Stimulated activated CD4-positive, alpha-beta T cell treated with anti-CD3 and anti-CD28 coated beads, TNF-alpha, amount 100 ng/mL, for 24 hours (primary cell): ENCODE measurements at places on chromosomes 7 and 10.

GRCh38 chr7:30918676-30919075 lies 7.0 kb downstream of the AQP1 start:
- DNase-seq = no peak

GRCh38 chr7:90433221-90433620 lies 30.0 kb downstream of the CLDN12 start:
- DNase-seq = no peak

DNA sequence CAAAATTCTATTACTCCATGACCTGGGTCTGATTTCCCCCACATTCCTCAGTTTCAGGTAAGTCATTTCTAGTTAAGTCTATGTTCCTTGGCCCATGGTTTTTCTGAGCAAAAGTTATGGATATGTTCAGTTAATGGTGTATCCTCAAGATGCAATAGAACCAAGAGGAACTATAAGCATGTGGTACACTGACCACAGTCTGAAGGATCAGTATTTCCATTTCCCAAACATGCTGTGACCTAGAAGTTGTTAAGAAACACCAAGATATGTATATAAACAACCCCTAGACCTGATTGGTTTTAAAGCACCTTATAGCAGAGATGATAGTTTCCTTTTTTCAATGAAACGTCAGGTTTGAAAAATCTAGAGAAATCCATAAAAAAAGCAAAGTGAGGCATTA lies 94.2 kb upstream of the ABCB5 start:
- no peak for DNase-seq

- no peak for DNase-seq
These were observed 17.5 kb downstream of the AHR start for GRCh38 chr7:17315974-17316373.

- DNase-seq = no peak
These were observed 111.5 kb downstream of the ELAPOR2 start for GRCh38 chr7:86947929-86948328.

DNA sequence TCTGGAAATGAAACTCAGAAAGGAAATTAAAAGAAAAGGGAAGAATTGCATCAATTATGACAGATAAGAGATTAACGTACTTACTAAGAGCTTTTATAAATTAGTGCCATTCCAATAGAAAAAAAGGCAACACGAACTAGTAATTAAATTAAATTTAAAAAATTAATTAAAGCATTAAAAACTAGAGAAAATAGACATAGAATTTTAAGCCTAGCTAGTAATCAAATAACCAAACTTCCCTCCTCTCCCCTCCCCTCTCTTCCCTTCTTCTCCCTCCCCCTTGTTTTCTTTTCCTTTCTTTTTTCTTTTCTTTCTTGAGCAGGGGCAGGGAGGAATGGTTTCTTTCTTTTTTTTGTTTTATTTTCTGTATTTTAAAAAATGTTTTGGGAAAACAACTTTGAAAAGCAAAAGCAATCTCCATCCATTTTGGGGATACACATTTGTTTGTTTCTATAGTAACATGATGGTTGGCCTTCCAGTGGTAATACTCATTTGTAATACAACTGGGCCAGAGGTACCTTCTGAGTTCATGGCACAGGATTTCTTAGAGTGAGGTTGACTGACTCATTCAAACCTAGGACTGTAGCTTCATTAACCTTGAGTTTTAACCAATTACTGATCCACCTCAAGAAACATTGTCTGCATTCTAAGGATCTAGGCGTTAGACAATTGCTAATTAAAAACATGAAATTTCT lies 132.6 kb downstream of the ST7 start:
- no peak for DNase-seq

DNA sequence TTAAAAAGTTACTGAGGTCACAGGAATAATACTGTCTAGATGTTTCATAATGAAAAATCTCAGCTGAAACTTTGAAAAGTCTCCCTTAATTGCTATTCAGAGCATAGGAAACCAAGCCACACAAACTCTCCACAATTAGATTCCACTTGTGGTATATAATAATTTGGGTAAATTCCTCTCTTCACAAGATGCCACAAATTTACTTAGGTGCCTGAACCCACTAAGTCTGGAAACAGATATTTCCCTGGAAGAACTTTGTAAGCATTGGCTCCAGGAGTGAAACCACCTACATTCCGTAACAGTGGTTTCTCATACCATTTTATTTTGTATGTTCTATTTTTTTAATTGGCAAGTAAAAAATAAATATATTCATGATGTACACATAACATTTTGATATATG lies 493.4 kb downstream of the SEMA3D start:
- DNase-seq = no peak

DNA sequence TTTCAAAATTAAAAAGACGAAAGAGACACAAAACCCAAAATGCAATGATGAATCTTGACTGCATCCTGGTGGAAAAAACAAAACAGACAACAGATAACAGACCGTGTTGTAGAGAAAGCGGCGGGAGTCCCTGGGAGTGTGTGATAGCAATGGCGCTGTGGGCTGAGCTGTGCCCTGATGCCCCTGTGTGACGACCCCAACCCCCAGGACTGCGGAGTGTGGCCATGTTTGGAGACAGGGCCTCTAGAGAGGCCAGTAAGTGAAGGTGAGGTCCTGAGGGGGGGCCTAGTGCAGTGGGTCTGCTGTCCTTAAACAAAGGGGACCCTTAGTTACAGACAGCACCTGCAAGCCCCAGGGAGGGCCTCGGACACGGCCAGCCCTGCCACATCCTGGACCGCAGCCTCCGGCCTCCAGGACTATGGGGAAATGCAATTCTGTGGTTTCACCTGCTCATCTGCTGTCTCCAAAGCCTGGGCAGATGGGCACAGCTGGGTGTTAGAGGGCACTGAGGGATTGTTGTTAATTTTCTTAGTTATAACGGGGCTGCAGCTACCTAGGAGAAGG lies 277.7 kb downstream of the DNAJB6 start:
- no peak for DNase-seq

DNA sequence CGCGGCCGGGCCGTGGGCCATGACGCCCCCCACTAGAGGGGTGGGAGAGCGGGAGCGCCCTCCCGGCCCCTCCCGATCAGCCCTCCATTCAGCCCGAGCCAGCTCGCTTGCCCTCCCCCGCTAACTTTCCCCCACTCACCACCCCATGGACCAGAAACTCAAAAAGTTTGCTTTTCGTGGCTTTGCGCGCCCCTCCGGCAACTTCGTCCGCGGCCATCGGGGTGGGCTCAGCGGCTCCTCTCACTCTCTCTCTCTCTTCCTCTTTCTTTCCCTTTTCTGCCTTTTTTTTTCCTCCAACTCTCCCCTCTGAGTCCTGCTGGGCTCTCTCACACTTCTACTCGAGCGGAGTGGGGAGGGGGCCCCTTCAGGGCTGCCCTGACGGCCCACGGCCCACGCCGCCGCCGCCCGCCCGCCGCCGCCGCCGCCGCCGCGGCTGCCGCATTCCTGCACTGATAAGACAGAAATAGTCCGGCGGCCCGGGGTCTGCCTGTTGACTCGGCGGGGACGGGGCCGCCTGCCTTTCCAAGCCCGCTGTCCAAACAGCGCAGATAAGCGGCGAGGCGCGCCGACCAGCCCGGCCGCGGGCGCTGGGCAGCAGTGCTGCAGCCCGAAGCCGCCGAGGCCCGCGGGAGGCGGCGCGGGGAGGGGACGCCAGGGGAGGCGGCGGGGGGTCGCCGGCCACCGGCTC lies at the start of gene SMARCD3:
Gene SMARCD3 (minus strand): TSS at position 349 of the 688 bp plus-strand sequence. CDS start 132 bp downstream, at position 217.
- no peak for DNase-seq

DNA sequence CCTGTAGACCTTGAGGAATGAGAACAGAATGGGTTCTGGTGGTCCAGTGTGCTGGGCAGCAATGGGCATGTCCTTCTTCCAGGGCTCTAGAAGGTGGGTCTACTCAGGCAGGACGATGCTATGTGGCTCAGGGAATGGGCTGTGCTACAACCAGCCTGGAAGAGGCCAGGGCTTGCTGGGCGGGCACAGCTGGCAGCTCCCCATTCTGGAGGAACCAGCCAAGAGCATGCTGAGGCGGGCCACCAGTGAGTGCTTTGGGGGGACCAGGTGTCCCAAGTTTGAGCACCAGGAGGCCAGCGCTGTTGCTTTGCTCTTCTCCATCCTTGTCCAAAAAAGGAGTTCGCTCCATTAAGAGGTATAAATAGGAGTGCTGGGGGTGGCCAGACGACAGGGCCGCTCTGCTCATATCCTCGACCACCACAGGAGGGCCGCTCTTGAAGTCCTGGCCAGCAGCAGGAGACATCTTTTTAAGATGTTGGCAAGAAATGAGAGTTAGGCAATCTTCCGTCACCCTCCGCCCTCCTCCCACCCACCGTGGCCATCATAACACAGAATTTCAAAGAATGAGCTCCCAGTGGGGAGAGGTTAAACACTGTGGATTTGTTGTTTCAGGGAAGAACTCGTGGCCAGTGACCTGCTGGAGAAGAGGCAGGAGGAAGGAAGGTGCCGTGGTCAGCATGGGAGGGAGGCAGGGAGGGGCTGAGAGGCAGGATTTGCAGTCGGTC lies 141.3 kb downstream of the GRK5 start:
- DNase-seq = no peak

- no peak for DNase-seq
These were observed 6.8 kb upstream of the GPR15LG start for GRCh38 chr10:84166620-84167288.

- no peak for DNase-seq
These were observed 52.3 kb upstream of the SLC35B4 start for GRCh38 chr7:134368851-134369544.

DNA sequence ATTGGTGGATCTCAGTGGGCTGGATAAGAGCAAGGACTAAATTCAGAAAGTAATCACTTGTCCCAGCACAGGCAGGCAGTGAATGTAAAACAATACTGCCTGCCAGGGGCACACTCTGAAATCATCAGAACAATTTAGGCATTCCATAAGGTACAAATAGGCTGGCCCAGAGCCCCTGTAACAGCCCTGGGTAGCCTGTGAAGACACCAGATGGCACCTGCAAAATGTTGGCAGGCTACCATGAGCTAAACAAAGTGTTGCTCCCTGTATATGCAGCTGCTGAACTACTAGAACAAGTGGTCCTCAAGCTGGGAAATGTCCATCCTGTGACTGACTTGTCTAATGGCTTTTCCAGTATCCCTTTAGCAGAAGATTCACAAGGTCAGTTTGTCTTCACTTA lies 3.0 kb upstream of the PRSS37 start:
- no peak for DNase-seq

DNA sequence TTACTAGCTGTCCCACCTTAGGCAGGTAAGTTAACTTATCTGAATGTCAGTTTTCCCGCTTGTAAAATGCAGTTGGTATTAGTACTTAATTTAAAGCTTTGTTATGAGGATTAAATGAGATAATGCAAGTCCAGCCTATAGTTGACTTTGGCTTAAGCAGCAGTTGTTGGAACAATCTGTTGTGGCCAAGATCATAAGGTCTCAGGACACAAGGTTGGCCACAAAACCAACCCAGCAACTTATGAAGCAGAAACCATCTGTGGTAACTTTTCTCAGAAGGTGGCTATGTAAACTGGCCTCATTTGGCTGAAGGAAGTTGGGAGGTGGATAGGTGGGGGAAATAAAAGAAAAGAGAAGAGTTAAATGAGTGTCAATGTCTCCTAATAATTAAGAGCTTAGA lies 29.4 kb downstream of the ENTPD1 start:
- DNase-seq = no peak

DNA sequence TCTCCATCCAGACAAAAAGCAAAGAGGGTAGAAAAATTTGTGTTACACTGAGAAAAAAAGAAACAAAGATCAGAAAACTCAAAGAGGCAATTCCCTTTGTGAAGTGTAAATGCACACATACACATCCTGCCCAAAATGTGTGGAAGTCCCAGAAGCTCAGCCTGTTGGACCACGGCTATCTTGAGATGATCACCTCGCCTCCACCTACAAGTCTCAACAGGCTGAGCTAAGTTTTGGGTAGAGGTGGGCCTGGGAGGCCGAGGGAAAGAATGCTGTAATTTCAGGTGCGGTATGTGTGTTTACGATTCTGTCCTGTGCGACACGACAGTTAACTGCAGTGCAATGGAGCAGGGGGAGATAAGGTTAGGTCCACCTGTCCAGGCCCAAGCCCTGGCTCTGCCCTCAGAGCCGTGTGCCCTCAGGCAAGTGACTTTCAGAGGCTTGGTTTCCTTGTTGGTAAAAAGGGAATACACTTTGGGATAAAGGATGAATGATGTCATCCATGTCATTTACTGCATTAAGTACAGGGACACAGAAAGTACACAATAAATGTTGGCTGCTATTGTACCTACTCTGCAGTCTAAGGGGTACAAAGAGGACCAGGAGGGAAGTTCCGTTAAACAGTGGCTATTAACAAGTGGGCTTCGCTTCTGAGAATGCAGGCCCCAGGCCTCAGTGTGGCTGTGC lies 67.3 kb downstream of the AFAP1L2 start:
- DNase-seq = no peak

- no peak for DNase-seq
These were observed 19.8 kb downstream of the LSMEM1 start for GRCh38 chr7:112500619-112501018.

GRCh38 chr7:43905956-43906330 lies 453 bp downstream of the URGCP start:
- peak; percentile 14 for DNase-seq

GRCh38 chr10:4069491-4069890 lies 284.5 kb upstream of the KLF6 start:
- no peak for DNase-seq

DNA sequence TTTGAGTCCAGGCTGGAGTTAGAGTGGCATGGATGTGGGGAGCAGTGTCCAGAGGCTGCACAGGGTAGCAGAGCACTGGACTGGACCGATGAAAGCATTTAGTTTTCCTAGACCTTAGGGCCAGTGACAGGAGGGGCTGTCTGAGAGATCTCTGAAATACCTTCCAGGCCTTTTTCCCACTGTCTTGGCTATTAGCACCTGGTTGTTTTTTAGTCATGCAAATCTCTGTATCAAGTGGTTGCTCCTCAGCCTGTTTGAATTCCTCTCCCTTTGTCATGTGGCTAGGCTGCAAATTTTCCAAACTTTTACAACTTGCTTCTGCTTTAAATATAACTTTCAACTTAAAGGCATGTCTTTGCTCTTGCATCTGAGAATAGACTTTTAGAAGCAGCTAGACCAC lies 504.3 kb upstream of the VSTM2A start:
- DNase-seq = no peak

GRCh38 chr10:86439544-86439943 lies 72.9 kb upstream of the GRID1 start:
- DNase-seq = no peak

- DNase-seq = no peak
These were observed 50.6 kb downstream of the PARD3 start for GRCh38 chr10:34764472-34764946.

DNA sequence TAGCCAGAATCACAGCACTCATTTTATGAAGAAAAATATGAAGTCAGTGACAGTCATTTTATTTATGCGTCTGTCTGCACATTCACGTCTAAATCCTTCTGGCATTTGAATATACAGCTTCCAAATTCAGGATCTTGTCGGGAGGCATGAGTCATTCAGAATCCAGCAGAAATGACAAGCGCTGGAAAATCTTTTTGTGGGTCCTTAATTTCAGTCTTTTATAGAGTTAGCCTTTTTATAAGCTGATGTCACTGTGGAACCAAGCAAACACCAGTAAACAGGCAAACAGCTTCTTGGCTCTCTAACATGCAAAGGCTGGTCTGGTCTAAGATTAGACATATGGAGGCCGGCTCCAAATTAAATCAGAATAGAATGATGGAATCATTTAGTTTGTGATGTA lies 388.2 kb upstream of the TEX47 start:
- DNase-seq = no peak

GRCh38 chr7:70701477-70701876 lies 430.5 kb upstream of the GALNT17 start:
- no peak for DNase-seq
